Substantia nigra (tissue), 51 donors: ENCODE measurements at places on chromosomes 1 and 21.

GRCh38 chr1:171663854-171664575 is 11.5 kb upstream of the MYOC start:
- no peak for DNase-seq

- no peak for DNase-seq
These were observed 38.2 kb downstream of the RABGAP1L start for GRCh38 chr1:174197547-174197946.

- no peak for DNase-seq
These were observed 4.5 kb upstream of the CD101 start for GRCh38 chr1:116997066-116997465.

GRCh38 chr1:176656257-176656995 is 193.5 kb downstream of the PAPPA2 start:
- peak; percentile 15 for DNase-seq

- DNase-seq: no peak
These were observed 538.0 kb upstream of the CAMK1G start for GRCh38 chr1:209045331-209046057.

DNA sequence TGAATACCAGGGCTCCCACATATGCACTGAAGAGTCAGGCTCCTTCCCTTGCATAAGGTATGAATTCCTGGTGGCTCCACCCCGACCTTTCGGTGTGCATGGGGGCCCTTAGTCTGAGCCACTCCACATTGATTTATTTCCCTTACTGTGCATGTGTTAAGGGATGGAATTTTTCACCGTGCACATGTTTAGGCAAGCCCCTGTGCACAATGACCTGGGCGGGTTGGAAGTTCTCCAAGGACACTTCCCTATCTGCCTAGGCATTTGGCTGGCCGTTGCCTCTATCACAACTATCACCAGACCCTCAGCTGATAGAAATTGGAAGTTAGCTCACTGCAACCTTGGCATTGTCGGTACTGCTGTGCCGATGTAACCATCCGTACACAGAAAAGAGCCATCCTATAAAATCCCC is 9.7 kb downstream of the S100A6 start:
- no peak for DNase-seq

DNA sequence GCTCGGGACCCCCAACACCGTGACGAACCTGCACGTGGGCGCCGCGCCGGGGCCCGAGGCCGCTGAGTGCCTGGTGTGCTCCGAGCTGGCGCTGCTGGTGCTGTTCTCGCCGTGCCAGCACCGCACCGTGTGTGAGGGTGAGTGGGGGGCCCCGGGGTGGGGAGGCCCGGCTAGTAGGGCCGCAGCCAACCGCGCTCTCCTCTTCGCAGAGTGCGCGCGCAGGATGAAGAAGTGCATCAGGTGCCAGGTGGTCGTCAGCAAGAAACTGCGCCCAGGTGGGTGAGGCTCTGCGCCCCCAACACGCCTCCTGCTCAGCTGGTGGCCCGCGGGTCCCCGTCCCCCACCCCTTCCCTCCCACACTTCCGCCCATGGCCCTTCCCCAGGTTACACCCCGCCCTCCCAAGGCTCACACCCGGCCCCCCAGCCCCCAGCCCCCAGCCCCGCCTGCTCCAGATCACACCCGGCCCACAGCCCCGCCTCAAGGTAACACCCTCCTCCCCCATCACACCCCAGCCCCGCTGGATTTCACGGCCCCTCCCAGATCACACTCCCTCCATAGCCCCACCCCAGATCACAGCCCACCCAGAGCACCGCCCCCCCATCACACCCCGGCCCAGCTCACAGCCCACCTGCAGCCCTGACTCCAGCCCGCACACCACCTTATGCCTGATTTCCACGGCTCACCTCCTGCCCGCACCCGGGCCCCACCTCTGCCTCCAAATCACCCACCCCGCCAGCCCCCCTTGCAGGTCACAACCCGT is 2.4 kb upstream of the MMP23B start:
- no peak for DNase-seq

DNA sequence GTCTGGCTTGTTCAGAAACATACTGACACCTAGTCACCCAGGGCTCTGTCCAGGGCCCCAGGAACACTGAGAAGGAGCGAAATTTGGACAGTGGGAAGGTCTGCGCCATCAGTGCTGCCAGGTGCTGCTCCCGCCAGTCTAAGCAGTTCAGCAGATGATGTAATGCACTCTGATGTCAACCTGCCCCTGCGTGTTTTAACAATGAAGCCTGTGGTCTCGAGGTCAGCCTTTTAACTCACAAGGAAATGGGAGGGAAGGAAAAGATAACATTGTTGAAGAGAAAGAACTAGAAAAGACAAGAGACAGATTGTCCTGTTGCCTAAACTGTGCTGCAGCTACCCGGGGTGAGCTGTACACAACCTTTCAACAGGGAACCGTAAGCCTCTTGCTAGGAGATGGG is 126.6 kb upstream of the IFFO2 start:
- DNase-seq: no peak

GRCh38 chr21:33492571-33492970 is 1.1 kb upstream of the DNAJC28 start:
- no peak for DNase-seq

GRCh38 chr1:53909946-53910345 is 16.0 kb downstream of the DIO1 start:
- DNase-seq: no peak

DNA sequence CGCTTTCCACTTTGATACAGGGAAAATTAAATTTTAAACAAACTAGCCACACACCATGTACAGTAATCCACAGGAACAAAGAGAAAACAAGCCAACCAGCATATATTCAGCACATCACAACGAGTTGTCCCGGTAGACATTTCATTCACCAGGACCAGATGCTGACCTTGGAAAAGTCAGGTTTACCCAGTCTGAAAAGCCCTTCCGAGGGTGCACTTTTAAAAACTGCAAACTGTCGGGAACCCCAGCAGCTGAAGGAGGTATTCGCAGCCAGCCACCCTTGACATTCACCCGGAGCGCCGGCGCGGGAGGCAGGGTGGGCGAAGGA is 1.2 kb downstream of the MCOLN3 start:
- no peak for DNase-seq

DNA sequence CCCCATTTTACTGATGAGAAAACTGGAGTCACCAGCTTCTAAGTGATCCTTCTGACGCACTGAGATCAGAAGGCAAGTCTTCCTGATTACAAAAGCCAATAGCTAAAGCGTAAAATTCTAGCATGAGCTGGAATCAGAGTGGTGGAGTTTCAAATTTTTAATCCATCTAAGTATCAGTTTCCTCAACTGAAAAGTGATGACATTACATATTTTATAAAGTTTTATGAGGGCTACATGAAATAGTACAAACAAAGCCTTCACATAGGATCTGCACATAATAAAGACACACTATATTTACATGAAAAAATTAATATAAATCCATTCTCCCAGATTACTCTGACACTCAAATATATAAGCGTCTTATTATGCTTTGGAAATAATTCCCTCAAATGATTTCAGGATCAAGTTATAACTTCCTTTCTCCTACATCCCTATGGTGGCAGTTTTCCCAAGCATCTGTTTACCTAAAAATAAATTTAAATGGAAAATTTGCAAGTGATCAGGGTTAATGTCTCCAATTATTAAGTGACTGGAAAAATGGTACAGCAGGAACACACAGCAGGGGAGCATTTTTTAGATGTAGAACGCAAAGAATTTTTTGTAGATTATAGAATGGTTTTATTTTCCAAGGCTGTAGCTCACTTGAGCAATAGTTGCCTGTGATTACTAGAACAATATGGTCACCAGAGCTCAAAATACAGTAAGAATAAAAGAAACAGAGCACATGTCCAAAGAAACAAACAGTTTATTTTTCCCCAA is 490.4 kb upstream of the C1orf87 start:
- DNase-seq: no peak

DNA sequence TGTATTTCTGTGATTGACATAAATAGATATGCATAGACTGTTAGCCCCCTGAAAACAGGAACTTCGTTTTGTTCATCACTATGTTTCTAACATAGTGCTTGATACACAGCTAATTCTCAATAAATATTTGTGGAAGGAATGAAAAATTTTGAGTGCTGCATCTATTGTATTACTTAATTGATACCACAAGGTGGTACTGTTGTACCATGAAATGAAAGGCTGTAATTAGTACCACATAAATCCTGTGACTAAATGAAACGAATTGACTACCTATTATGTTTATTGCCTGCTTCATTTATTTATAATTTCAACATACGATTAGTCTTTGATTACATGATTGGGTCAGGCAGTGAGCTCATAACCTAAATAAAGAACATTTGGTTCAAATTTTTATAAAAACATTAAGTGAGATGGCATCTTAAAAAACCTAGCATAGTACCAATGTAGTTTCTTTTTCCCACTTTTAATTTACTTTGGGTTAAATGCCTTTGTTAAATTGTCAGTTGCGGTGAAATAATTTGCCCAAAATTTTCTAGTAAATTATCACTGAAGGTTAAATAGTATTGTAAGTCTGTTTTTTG is 15.0 kb upstream of the TGFB2 start:
- DNase-seq: no peak

DNA sequence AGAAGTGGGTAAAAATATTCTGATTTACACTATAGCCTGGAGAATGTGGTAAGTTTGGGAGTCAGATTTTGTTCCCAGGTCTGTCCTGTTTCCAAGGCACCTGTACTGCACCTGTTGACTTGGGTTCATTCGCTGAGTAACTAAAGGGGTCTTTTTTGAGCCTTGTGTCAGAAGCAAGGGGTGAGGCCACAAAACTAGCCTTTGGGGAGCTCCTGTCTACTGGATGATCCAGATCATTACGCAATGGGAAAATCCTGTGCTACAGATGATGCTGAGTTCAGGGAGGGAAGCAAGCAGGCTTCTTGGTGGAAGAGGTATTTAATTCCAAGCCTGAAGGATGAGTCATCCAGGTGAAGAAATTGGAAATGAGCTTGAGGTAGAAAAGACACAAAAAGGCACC is 424.0 kb downstream of the MATN1 start:
- DNase-seq: no peak

DNA sequence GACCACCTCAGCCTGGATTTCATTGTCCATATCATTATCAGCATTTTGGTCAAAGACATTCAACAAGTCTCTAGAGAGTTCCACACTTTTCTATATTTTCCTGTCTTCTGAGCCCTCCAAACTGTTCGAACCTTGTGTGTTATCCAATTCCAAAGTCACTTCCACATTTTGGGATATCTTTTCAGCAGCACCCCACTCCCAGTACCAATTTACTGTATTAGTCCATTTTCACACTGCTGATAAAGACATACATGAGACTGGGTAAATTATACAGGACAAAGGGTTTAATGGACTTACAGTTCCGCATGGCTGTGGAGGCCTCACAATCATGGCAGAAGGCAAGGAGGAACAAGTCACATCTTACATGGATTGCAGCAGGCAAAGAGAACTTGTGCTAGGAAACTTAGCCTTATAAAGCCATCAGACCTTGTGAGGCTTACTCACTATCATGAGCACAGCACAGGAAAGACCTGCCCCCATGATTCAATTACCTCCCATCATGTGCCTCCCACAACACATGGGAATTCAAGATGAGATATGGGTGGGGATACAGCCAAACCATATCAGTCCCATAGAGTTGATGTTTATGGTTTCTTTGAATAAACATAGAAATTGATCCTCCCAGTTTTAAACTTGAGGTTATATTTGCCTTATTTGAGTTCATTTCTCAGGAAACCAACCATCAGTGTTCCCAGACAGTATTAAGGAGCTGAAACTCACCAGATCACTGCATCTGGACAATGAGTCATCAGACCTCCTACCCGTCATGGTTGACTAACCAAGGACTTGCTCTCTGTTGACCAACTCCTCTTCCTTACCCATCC is 322.7 kb upstream of the DUSP10 start:
- DNase-seq: no peak

DNA sequence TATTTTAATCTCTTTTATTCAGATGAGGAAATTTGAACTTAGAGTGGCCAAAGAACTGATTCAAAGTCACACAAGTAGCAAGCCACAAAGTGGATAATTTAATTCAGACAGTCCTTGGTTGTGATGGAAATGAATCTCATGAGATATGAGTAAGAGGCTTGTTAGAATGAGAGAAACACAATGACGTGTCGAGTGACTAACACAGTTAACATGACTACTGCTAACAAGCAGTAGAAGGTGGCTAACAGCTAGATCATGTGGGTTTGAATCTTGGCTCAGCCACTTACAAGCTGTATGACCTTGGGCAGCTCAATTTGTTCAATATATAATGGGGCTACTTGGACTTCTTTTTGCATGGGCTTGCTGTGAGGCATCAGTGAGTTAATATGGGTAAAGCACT is 104.5 kb upstream of the LMO4 start:
- DNase-seq: no peak

DNA sequence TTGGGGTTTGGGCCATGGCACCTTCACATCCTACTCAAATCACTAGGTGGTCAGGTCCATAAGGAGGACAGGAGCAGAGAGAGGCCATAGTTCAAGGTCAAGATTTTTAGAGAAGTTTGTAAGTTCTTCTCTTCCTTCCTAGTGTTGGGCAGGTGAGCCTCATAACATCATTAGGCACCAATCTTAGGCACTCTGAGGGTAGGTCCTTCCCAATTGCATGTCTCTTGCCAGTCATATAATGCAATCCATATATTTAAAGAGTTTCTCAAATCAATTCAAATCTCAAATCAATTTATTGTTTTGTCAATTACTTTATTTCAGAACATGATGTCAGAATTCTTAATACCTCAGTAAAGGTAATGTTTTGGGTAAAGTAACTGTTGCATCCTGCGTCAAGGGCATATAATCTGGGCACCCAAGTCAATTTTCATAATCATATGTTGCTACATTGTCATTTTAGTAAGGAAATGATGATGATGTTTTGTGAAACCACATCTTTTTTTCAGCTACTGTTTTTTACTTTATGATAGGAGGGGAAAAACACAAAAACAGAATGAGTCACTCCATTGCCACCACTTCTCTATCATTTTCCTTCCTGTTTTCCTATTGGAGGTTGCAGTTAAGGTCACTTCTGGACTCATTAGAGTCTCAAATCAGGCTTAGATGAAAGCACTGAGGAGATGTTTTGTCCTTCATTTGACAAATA is 122.7 kb downstream of the UCHL5 start:
- DNase-seq: no peak

DNA sequence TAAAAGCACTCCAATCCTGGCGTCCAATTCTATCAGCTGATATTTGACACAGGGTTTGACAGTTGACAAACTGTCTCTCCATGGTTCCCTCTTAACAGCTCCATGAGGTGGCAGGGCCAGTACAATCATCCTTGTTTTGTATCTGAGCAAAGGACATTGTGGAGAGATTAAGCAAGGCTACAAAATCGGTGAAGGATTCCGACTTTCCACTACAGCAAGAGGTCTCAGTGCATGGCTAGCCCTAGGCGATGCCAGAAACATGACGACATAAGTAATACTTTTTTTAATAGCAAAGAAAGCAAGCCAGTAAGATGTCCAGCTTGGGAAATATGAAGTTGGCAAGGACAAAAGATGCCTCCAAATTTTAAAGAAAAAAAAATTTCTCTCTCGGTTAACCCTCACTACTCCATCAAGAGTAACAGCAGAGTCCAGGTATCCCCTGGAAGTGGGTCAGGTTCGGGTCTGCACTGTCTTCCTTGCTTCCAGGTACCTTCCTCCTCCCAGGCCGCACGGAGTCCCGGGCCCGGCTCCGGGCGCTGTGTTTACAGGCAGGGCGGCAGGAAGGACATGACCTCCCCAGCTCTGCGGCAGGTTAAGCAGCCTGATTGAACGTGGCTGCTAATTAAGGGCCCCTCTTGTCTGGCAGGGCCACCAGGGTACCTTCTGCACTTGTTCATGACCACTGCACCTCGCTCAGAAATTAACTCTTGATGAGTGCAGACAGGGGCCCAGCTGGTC is 106.1 kb downstream of the SIM2 start:
- DNase-seq: no peak
